ENCODE measurements at places on chromosomes 13 and 19. TPM values are rescaled to one million over a fixed set of nuclear protein-coding genes. Genes with fewer than 3 reads are reported as not detected.

DNA sequence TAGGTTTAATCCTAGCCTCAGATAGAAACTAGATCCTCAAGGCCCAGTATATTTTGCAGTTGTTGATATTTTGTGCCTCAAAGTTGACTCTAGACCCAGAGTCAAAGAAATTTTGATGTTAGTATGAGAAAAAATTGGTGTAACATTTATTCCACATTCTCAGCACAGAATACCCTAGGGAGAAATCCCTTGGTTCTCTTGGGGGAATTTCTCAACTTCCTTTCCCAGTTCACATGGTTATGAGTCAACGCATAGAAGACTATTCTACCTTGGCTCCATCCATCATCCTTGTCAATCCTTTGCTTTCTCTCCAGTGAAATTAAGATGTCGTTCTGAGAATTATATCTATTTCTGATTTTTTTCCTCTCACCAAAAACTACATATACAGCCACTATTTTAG is 145.3 kb downstream of the POSTN start:
- DNase-seq = no peak

CBY2 gene
- 0.07 TPM for polyA plus RNA-seq

DNA sequence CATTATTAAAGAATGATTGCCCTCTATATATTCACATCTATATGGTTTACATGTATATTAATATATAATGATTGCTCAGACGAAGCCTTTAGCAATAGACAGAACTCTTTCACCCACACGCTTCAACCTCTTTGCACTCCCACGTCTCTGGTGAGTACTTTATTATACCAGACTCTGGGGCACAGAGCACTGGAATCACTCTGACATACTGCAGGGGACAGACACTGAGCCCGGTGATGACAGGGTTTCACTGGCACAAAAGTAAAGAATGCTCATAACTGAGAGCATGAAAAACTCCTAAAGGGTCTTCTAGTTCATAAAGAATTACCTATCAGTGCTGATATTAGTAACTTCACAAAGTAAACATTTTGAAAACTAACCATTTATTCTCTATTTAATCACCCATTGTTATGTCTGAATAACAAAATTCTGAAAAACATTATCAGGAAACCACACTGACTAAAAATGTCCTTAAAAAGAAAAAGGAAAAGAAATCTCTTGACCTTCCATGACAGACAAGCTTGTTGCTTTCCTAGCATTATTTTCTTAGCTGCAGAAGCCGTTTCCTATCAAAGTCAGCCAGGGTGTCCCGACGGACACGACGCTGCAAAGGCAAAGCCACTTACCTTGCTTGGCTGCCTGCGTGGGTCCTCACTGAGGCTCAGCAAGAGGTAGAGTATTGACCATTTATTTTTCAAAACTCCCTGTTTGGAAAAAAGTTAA is 29.1 kb downstream of the TUBGCP3 start:
- no peak for DNase-seq

DNA sequence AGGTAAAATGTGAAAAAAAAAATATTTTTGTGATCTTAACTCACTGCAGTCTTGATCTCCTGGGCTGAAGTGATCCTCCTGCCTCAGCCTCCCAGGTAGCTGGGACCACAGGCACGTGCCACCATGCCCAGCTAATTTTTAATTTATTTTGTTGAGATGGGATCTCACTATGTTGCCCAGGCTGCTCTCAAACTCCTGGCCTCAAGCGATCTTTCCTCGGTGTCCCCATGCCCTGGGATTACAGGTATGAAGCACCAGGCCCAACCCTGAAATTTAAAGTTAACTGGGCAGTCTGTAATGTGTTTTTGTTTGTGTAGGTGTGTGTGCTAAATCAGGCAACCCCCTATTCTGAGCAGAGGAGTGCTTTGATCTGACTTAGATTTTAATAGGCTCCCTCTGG is 3.4 kb upstream of the C5AR1 start:
- DNase-seq = no peak

GARIN5A gene
- 3.4 TPM for polyA plus RNA-seq

DNA sequence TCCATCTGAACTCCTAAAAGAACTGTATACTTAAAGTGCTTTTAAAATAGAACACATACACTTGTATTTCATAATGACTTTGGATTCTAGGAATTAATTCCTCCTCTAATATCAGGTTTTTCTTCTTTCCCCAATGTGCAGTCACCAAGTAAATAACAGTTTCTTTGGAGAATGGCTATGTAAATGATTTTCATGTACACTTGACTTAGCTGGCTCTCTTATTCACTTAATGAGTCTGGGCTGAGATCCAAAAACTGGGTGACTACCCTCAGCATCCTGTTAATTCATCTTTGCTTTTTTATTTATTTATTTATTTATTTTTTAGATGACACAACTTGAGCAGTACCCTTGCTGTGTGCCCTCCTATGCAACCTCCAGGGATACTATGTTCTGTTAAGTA is 1003.7 kb downstream of the SLITRK1 start:
- no peak for DNase-seq

- no peak for DNase-seq
These were observed 61.0 kb upstream of the CEACAM8 start for GRCh38 chr19:42655748-42656147.

- no peak for DNase-seq
These were observed 41.3 kb downstream of the FLT3 start for GRCh38 chr13:28058866-28059613.

ZNF667 gene
- polyA plus RNA-seq = 4.7 TPM
